ENCODE measurements at places on chromosomes 5 and 9. TPM values are rescaled to one million over a fixed set of nuclear protein-coding genes. Genes with fewer than 3 reads are reported as not detected.

SCGB3A2 gene
- not detected for total RNA-seq

RLN1 gene
- 0.29 TPM for total RNA-seq

FREM1 gene
- 0.17 TPM for total RNA-seq

SIL1 gene
- total RNA-seq: 97.3 TPM

CCL27 gene
- total RNA-seq: 0.15 TPM

ZNF474 gene
- 0.33 TPM for total RNA-seq

PCDHB9 gene
- total RNA-seq: 0.17 TPM

CHD1 gene
- 35.3 TPM for total RNA-seq

SNX2 gene
- total RNA-seq: 139 TPM

MAP3K1 gene
- 5.4 TPM for total RNA-seq

BRINP1 gene
- total RNA-seq: under 0.01 TPM

RELL2 gene
- 2.2 TPM for total RNA-seq

IFNA21 gene
- not detected for total RNA-seq

MYOZ3 gene
- total RNA-seq: 1.5 TPM

EMB gene
- total RNA-seq: 13.7 TPM

CRHBP gene
- 3.5 TPM for total RNA-seq

OBP2B gene
- not detected for total RNA-seq

ADAMTSL1 gene
- 93.5 TPM for total RNA-seq

CNTNAP3 gene
- 0.15 TPM for total RNA-seq

SLC6A19 gene
- total RNA-seq: not detected

SPINK7 gene
- total RNA-seq: not detected

SLC6A18 gene
- total RNA-seq: not detected

HMMR gene
- total RNA-seq: 61.5 TPM

ACOT12 gene
- 2.2 TPM for total RNA-seq

SMIM3 gene
- 49.2 TPM for total RNA-seq

EIF4EBP3 gene
- 1.5 TPM for total RNA-seq

SLF1 gene
- total RNA-seq: 21.2 TPM

ARHGAP26 gene
- 12.1 TPM for total RNA-seq

FAM53C gene
- total RNA-seq: 50.3 TPM

PRUNE2 gene
- 10.6 TPM for total RNA-seq

SLC36A1 gene
- total RNA-seq: 8.4 TPM

PGM5 gene
- total RNA-seq: 88.8 TPM

GMCL2 gene
- total RNA-seq: not detected

CDX1 gene
- 0.17 TPM for total RNA-seq

GRIA1 gene
- total RNA-seq: 0.50 TPM

Data from smooth muscle cell of trachea (primary cell).